ENCODE measurements at places on chromosomes 2 and 18.

DNA sequence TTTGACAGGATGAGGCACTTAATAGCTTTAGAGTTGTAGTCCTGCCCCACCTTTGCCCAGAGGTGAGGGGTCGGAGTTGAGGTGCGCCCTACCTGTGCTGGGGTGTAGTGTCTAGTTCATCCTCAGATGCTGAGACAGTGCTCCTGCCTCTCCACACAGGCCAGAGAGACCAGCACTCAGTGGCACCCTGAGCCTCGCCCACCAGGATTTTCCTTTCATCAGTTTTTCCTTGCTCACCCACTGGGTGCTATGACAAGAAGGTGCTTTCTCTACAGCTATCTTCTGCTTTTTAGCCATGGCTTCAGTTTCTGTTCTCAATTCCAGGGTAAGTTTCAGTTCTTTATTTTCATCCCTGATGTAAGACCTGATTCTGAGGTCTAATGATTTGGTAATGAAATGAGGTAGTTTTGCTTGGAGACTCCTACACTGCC is 16.8 kb upstream of the TMEM131 start:
- DNase-seq: no peak

DNA sequence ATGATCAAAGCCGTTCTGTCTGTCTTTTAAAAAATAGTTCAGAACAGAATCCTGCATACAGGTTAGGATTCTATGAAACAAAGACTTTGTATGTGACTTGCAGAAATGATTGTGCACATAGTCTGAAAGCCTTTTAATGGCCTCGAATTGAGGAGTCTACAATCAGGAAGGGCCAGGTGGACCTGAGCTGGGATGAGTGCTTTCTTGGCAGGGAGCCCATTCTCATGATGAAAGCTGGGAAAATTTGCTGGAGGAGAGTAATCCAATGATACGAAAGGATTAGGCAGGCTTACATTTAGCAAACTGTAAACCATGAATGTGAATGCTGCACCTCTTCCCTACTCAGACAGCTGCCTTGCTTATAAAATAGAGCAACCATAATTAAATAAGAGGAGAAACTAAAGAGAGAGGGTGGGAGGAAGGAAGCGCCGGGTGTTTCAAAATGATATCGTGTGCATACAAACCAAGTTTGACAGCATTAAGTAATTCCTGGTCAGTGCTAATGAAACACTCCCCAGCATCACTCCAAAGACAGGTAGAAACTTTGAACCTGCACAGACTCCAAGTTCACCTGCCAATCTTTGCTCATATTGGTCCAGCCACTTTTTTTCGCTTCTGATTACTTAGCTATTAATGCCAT is 23.7 kb upstream of the CXCR4 start:
- no peak for DNase-seq

DNA sequence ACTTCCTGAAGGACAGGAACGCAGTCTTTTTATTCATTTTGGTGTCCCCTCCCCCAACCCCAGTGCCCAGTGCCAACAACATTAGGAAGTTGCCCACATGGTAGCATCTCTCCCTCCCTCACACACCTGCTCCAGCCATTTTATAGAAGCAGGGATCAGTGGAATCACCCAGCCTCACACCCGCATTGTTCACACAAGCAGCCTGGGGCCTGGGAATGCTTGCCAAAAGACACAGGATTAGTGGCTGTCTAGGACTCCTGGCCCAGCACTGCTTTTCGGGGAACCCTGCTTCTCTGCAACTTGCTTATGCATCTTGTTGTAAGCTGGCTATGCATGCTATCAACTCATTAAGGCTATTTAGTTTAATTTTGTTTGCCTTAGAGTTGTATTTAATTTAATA is 17.9 kb downstream of the TMEM37 start:
- DNase-seq: no peak

- no peak for DNase-seq
Measured at GRCh38 chr2:47833516-47833968, 50.6 kb downstream of the MSH6 start.

GRCh38 chr2:151007365-151007764 is 254.3 kb downstream of the RBM43 start:
- DNase-seq: no peak

- no peak for DNase-seq
Measured at GRCh38 chr2:127630864-127631540, 15.0 kb upstream of the GPR17 start.

DNA sequence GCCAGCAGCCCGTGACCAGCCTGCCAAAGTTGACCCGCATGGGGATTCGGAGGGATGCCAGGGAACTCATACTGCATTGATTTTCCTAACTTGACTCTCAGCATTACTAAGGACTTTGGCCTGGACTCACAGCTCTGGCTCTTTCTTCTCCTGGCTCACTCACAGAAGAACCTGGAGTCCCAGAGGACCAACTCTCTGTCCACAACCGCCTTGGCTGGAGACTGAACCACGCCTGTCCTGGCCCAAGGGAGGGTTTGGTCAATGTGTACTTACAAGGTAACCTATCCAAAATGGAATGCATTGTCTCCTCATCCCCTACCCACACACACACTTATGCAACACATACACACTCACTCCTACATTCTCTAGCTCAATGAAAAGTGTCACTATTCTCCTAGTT is 135.6 kb upstream of the KLHL29 start:
- DNase-seq: no peak

- no peak for DNase-seq
Measured at GRCh38 chr2:24073816-24074215, 2.3 kb downstream of the SF3B6 start.

DNA sequence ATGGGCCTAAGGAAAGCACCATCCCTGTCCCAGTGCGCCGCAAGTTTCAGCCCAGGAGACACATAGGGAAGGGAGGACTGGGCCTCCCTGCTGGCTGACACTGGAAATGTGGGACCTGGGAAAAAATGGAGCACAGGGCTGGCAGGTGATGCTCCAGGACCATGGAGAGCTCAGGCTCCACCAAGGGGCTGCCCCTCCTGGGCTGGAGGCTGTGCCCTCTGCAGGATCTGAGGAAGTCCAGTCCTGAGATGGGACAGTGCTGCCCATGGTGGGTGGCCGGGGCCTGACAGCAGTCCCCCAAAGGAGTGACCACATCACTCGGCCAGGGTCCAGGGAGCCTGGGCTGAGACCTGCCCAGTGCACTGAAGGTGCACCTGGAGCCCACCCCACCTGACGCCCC is 108.6 kb upstream of the TEKT4 start:
- no peak for DNase-seq

GRCh38 chr2:233459426-233459825 is 105.1 kb downstream of the DGKD start:
- no peak for DNase-seq

DNA sequence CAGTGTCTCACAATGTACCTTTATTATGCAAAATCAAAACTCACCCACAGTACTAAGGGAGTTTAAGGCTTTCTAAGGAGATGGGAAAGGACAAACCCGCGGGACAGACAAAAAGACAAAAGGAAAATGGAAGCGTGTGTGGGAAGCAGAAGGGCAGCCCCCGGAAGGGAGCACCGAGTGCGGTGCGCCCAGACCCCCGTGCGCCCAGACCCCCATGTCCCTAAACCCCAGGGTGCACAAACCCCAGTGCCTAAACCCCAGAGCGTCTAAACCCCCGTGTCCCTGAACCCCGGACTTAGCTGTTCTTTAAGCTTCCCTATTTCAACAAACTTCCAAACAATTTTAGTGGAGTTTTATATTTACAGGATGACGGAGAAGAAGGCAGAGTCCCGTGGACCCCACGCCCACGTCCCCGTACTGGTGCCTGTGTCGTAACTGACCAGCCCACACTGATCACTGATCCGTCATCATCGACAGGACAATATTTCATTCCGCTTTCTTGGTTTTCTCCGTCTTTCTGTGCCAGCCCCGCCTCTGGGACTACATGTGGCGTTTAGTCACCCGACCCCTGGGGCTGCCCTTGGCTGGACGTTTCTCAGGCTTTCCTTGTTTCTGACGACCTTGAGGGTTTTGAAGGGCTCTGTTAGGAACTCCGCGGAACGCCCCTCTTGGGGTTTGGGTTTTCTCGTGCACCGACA is 76.9 kb downstream of the RTP5 start:
- no peak for DNase-seq

DNA sequence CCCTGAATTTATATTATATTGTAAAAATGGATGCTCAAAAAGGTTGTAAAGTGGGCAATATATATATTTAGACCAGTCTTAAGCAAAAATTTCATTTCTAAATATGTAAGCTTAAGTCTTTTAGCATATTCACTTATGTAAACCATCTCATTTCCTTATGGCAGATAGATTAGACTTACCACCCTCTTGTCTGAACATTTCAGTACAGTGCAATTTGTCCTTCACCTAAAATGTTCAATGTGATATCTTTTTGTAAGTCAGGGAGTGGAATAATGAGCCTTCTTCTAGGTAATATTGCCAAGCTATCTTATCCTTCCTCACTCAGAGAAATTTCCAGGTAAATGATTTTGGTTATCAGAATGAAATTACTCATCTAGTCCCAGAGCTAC is 92.3 kb downstream of the KLF7 start:
- no peak for DNase-seq

GRCh38 chr18:23623040-23623439 is 36.7 kb upstream of the NPC1 start:
- no peak for DNase-seq

DNA sequence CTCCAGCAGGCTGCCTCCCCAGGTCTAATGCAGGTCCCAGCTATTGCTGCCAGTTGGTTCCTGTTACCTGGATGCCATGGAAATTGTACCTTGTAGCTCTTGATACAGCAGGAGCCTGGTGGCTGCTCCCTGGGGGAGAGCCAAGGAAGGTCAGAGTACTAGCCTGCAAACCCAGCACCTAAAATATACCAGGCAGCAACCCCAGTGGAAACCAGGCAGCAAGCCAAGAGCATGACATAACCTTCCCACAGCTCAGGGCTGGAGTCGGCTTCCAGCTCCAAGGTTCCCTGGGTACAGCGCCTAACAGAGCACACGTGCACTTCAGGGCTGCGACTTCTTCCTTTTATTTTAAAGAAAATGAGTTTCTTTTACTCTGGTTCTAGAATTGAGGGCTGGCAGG is 30.3 kb downstream of the TNP1 start:
- DNase-seq: no peak

GRCh38 chr2:17388798-17389197 is 129.4 kb downstream of the RAD51AP2 start:
- no peak for DNase-seq

DNA sequence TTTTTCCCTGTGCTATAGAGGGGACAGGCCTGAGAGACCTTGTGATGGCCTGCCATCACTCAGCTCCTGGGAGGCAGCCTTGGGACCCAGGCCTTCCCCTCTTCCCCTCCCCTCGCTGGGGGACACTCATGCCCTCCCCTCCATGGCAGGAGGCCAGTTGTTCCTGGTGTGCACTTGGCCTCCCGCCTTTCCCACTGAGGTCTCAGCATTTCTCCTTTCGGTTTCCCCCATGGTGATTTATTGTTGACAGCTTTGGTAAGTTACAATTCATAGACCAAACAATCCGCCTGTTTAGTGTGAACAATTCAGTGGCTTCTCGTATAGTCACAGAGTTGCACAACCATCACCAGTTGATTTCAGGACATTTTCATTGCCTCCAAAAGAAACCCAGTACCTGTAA is 10.2 kb upstream of the CNDP1 start:
- no peak for DNase-seq

- no peak for DNase-seq
Measured at GRCh38 chr18:37277804-37278203, 287.8 kb downstream of the CELF4 start.

DNA sequence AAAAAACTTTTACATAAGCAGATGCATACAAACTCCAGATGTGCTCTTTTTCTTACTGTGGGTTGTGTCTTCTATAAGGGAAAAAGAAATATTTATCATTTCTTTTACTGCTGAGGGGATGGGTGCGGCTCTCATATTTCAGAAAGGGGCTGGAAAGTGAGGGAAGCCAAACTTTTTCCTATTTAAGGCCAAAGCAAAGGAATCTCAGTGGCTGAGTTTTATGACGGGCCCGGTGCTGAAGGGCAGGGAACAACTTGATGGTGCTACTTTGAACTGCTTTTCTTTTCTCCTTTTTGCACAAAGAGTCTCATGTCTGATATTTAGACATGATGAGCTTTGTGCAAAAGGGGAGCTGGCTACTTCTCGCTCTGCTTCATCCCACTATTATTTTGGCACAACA is at the start of gene COL3A1:
Gene COL3A1, plus strand, starts transcription at position 210 of the 400 bp plus-strand sequence. Its CDS starts 117 bp downstream, at position 327.
- DNase-seq: no peak

GRCh38 chr2:149650006-149650405 is 62.4 kb upstream of the MMADHC start:
- no peak for DNase-seq

- no peak for DNase-seq
Measured at GRCh38 chr2:44061469-44061868, 65.7 kb upstream of the LRPPRC start.

DNA sequence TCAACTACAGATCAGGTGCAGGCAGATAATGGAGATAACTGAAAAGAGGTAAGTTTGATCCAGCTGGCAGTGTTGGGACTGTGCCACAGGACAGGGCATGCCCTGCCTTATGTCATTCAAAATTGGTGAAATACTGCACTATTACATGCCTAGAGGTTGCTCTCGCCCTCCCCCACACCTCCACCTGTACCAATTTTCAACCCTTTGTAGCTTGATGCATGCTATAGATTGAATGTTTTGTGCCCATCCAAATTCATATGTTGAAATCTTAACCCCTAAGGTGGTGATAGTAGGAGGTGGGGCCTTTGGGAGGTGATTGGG is 72.1 kb upstream of the LYPD6B start:
- no peak for DNase-seq

DNA sequence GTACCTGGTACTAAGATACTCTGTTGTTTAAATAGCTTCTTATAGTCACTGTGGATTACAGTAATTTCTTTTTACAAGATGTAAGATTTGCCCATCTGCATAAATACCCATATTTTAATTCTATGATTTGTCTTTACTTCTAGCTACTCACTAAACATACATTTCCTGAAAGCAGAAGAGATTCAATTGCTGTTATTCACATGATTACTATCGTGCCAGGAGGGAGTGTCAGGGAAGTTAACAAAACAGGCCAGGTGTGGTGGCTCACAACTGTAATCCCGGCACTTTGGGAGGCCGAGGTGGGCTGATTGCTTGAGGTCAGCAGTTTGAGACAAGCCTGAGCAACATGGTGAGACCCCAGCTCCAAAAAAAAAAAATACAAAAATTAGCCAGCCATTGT is 33.8 kb downstream of the PRKCE start:
- no peak for DNase-seq

DNA sequence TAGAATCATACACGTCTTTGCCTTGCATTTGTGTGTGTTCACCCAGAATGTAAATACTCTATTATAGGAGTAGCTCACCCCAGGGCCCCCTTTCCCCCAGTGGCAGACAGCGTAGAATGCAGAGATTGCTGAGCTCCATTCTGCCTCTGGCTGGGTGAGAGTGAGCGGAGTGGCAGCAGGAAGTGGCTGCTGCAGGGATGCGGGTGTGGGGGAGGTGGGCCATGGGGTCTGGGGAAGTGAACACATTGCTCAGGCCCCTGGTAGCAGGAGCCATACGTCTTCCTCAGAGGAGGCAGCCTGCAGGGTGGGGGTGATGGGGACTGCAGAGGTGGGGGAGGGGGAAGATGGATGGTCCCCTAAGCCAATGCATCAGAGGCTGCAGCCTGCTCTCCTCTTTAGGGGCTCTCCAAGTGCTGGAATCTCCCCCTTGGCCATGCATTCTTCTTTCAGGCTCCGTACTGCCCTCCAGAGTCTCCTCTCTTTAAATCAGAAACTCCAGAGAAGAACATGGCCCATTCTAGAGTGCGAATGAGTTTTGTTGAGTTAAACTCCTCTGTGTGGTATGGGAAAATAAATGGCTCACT is 72.2 kb downstream of the CELF4 start:
- no peak for DNase-seq

All from CD4-positive, alpha-beta T cell treated with Interleukin-6 at 100 ng/mL for 8 hours (primary cell).